ENCODE measurements at places on chromosomes 6 and 20. TPM values are rescaled to one million over a fixed set of nuclear protein-coding genes. Genes with fewer than 3 reads are reported as not detected.

The MEP1A gene
- total RNA-seq, result 2.2 TPM

GRCh38 chr6:157946865-157947532, 34.7 kb upstream of the SYNJ2 start:
- no peak for DNase-seq

The BMP6 gene
- 144 TPM for total RNA-seq

The OR2J1 gene
- total RNA-seq, result 5.1 TPM

The RGL2 gene
- 15.4 TPM for total RNA-seq

DNA sequence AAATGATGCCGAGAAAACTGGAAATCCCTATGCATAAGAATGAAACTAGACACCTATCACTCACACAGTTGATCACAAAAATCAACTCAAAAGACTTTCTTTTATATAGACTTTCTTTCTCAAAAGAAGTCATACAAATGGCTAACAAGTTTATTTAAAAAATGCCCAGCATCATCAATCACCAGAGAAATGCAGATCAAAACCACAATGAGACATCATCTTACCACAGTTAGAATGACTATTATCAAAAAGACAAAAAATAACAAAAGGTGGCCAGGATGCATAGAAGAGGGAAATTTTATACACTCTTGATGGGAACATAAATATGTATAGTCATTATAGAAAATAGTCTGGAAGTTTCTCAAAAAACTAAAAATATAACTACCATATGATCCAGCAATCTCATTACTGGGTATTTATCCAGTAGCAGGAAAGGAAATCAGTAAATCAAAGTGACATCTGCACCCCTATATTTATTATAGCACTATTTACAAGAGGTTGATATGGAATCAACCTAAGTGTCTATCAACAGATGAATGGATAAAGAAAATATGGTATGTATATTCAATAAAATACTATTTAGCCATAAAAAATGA, 3.4 kb upstream of the RNF217 start:
- DNase-seq, result no peak

The HEBP2 gene
- 6.7 TPM for total RNA-seq

DNA sequence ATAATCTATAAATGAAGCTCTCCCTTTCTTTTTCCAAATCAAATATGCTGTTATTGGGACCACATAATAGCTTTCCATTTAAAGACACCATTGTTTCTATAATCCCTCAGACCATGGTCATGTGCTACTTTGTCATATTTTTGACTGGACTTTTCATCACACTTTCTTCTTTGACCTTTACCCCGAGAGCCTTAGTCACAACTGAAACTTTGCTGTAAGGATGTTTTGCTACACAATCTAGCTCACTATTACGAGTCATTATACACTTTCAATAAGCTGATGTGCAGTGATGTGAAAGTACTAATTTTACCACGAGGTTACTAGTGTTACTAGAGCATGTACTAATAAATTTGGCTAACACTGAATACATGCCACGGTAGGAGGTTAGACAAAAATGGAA, 367.2 kb upstream of the RUNX2 start:
- DNase-seq, result no peak

DNA sequence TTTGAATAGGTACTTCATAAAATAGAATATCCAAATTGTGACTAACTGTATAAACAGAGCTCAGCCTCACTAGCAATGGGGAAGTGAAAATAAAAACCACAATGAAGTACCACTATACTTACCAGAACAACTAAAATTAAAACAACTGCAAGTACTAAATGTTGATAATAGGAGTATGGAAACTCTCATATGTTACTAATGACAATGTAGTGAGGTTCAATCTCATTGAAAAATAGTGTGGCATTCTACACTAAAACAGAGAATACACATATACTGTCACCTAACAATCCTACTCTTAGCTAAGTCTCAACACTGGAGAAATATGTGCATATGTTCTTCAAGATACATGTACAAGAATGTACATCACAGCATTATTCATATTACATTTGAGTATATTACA, 132.0 kb upstream of the CARMIL1 start:
- DNase-seq, result no peak

DNA sequence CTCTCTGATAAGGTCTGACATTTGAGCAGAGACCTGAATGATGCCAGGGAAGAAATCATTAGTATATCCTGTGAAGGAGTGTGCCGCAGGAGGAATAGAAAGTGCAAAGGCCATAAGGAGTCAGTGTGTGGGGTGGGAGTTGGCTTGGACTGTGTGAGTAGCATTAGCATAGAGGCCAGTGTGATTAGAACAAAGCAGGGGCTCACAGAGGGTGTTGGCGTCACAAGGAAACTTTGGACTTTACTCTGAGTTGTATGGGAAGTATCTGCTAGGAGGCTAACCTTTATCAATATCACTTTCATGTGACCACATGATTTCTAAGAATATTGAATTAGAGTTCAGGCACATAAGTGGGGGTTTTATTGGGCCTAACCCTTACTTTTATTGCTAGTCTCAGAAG, 12.1 kb downstream of the TMEM200A start:
- DNase-seq, result no peak

The OTOR gene
- total RNA-seq, result 1.7 TPM

DNA sequence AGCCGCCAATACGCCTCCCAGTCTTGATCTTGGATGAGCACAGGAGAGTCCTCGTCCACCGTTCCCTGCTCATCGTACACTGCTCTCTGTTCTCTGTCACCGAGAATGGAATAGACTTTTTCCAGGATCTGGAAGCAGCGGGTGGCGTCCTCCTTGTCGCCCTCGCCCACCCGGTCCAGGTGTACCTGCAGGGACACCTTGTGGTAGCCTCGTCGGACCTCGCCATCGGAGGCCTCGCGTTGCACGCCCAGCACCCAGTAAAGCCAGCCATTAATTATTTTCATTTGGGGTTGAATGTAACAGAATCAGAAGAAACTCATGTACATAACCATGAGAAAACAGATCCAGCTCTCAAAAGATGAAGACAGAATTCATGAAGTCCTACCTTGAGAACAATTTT, 59.9 kb downstream of the JAG1 start:
- DNase-seq, result no peak

DNA sequence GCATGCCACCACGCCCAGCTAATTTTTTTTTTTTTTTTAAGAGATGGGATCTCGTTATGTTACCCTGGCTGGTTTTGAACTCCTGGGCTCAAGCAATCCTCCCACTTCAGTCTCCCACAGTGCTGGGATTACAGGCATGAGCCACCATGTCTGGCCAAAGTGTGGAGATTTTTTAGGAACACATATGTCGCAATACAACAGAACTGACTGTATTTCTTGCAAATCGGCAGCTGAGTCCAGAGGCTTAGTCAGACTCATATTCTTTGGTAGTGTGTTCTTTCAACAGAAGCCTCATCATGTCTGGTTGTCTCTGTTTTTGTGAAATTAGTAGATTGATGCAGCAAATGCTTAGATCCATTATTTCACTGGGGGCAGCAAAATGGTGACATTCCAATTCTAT, 23.9 kb upstream of the CD164 start:
- DNase-seq, result peak; percentile 32

The PM20D2 gene
- 23.8 TPM for total RNA-seq

DNA sequence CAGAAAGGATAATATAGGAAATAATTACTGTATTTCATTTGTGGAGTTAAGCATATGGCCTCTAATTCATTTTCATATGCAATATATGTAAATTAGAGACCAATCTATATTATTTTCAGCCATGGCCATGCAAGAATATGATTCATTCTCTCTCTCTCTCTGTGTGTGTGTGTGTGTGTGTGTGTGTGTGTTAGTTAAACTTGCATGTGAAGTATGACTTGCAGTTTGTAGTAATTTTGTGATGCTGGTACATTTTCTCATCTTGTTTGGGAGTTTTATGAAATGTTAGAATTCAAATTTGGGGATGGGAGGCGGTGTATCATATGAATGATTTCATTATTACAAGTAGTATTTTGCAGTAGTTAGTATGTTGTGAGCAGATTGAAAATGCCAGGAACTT, 74.8 kb downstream of the JARID2 start:
- DNase-seq, result no peak

DNA sequence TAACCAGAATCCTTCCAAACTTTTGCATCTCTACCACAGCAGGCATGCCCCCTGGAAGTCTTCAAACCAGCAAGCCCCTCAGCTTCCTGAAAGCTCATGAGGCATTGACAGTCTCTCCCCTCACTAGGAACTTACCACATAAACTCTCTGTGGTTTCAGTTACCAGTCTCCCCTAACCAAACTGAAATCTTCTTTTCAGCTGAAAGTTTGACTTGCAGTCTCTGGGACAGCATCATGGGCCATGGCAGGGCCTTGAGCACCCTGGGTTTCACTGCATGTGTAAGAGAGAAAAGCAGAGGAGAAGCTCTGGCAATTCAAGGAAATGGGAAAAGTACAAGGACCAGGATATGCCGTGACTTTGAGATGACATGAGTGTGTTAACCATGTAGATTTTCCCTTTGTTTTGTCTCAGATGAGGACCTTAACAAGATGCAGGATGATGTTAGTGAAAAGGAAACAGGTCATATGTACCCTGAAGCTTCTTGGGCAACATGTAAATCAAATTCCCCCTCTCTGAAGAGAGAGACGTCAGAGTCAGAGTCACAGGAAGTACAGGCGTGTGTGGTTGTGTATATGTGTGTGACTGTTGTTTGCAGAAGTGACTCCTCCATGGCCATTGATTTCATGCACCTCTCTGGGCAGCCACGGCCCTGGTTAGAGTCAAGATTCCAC, 106.3 kb downstream of the TNFRSF21 start:
- no peak for DNase-seq

The HLA-DRB5 gene
- total RNA-seq, result 2.9 TPM

- DNase-seq, result peak; percentile 15
Observed at GRCh38 chr6:13278991-13279390, 49.3 kb downstream of the TBC1D7 start.

The LINC00237 gene
- 4.3 TPM for total RNA-seq

GRCh38 chr6:53956068-53956711, 155.1 kb upstream of the MLIP start:
- DNase-seq, result peak; percentile 71

The SASH1 gene
- 63.8 TPM for total RNA-seq

DNA sequence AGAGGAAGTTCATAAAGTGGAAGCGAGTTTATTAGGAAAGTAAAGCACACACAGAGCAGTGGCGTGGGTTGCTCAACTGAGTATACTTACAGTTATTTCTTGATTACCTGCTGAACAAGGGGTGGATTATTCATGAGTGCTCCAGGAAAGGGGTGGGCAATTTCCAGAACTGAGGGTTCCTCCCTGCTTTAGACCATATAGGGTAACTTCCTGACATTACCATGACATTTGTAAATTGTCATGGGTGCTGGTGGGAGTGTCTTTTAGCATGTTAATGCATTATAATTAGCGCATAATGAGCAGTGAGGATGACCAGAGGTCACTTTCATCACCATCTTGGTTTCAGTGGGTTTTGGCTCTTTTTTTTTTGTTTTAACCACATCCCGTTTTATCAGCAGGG, 29.8 kb downstream of the PDYN start:
- DNase-seq, result no peak

The BICRAL gene
- total RNA-seq, result 10.8 TPM

- no peak for DNase-seq
Observed at GRCh38 chr6:158371261-158371660, 59.0 kb downstream of the TULP4 start.

Data from umbilical cord (tissue), 2 donors.